ENCODE measurements at places on chromosomes 7 and 10. TPM values are rescaled to one million over a fixed set of nuclear protein-coding genes. Genes with fewer than 3 reads are reported as not detected.

Gene MSMB
- not detected for total RNA-seq

Gene TMEM225B
- total RNA-seq, result 1.1 TPM

Gene EGR2
- total RNA-seq, result 0.38 TPM

Gene LRRC4
- not detected for total RNA-seq

Gene ZNF117
- total RNA-seq, result 0.20 TPM

Gene CRHR2
- total RNA-seq, result 0.05 TPM

Gene EVX1
- 0.19 TPM for total RNA-seq

Gene CADPS2
- total RNA-seq, result 0.03 TPM

Gene RASA4B
- 0.70 TPM for total RNA-seq

Gene OR6B1
- total RNA-seq, result not detected

Gene GPNMB
- total RNA-seq, result 4.6 TPM

Gene NEURL1
- total RNA-seq, result 0.78 TPM

Gene NRAP
- total RNA-seq, result not detected

Gene EIF5AL1
- 2.1 TPM for total RNA-seq

Gene ADAP1
- total RNA-seq, result 3.3 TPM

Gene FOXP2
- total RNA-seq, result not detected

Gene CPA1
- total RNA-seq, result not detected

Gene TMEM229A
- not detected for total RNA-seq

Gene SFTPD
- 0.14 TPM for total RNA-seq

Gene PDK4
- 37.9 TPM for total RNA-seq

Gene SMNDC1
- 52.6 TPM for total RNA-seq

Gene HSPA12A
- 7.0 TPM for total RNA-seq
